ENCODE measurements at places on chromosomes 1 and 21.

DNA sequence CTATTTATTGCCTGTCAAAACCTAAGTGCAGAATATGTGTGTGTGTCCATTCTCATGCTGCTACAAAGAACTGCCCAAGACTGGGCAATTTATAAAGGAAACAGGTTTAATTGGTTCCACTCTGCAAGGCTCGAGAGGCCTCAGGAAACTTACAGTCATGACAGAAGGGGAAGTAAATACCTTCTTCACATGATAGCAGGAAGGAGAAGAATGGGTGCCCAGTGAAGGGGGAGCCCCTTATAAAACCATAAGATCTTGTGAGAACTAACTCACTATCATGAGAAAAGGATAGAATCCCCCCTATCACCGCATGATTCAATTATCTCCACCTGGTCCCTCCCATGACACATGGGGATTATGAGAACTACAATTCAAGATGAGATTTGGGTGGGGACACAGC, 300.7 kb upstream of the SNX7 start:
- no peak for DNase-seq

DNA sequence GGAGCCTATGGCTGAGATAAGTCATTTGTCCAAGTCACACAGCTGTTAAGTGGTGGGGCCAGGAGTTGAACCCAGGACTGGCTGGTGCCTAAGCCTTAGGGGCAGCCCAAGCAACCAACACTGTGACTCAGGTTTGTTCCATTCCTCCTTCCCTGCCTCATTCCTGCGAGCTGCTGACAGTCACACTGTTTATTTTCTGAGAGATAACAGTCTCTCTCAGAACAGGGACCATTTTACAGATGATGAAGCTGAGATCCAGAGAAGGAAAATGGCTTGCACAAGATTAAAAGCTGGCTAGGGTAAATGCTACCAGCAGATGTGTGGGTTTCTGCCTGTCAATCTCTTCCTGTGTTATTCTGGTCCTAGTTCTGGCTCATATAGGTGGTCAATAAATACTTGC, 24.3 kb upstream of the TCEA3 start:
- DNase-seq = no peak

DNA sequence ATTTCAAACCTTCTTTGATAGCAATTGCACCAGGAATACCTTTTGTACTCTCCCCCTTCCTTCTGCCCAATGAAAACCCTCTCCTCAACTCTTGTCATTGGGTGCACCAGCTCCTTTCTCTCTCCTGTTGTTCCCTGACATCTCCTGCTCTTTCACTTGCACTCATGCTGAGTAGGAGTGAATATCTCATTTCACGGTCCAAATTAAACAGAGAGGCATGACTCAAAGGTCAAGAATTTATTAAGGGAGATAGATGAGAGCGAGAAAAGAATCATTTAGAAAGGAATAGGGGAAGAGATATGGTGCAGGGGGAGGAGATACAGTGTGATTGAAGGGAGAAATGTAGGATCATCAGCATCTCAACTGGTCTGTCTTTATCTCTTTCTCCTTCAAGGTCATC, 22.1 kb downstream of the AIM2 start:
- no peak for DNase-seq

- no peak for DNase-seq
Observed at GRCh38 chr1:174206148-174206836, 47.0 kb downstream of the RABGAP1L start.

GRCh38 chr21:28783641-28784185, 209.0 kb downstream of the LTN1 start:
- no peak for DNase-seq
